NCI-H446 treated with DMSO at 0.1 percent for 48 hours (cell line): ENCODE measurements at places on chromosomes 7 and 10.

DNA sequence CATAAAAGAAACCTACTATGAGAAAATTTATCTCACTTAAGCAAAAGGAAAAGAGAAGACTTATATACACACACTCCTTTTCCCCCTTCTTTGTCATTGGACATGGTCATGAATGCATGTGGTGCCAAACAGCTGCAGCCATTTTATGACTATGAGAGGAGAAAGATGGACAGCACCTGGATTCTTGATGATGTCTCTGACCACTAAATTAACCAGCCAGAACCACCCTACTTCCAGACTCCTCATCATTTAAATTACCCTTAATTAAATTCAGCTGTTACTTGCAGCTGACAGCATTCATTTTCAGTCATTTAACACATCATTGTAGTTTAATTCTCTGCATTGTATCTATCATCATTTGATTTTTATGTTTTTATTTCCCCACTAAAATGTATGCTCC lies 379.0 kb upstream of the HPS1 start:
- no peak for DNase-seq

- no peak for DNase-seq
These were observed 27.9 kb downstream of the LRRC20 start for GRCh38 chr10:70354556-70354955.

GRCh38 chr7:42456267-42456666 lies 219.3 kb upstream of the GLI3 start:
- no peak for DNase-seq

- DNase-seq = no peak
These were observed 55.1 kb upstream of the PPP2R2D start for GRCh38 chr10:131845505-131846239.

GRCh38 chr10:47449102-47449978 lies 34.6 kb downstream of the ANXA8 start:
- DNase-seq = no peak

- DNase-seq = no peak
These were observed 58.4 kb downstream of the ZNF22 start for GRCh38 chr10:45058992-45059561.
